Mucosa of gallbladder (tissue), 1 donor: ENCODE measurements at places on chromosomes 5 and 9.
A peak's percentile ranks its signal among the peaks of the same experiment; 100 is the strongest.

GRCh38 chr9:38440516-38440915, 16.3 kb upstream of the IGFBPL1 start:
- no peak for DNase-seq

- no peak for DNase-seq
Measured at GRCh38 chr9:121085661-121086060, 10.9 kb downstream of the CNTRL start.

DNA sequence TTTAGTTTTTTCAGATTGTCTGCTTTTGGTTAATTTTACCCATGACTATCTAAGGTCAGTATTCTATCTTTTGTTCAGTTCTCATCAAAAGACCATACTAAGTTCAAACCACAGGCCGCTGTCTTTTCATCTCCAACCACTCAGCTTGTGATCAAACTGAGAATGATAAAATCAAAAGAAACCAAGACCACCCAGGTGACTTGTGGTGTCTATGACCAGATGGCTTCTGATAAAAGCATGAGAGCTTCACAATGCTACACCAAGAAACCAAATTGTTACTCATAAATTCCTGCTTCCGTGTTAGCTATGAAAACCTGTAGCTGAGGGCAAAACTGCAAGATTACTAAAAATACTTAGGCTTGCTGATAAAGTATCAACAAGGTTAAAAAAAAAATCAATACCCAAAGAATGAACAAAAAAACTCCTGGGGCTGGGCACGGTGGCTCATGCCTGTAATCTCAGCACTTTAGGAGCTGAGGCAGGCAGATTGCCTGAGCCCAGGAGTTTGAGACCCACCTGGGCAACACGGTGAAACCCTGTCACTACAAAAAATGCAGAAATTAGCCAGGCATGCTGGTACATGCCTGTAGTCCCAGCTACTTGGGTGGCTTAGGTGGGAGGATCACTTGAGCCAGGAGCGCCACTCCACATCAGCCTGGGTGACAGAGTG, 25.8 kb upstream of the GPX8 start:
- DNase-seq = no peak

- DNase-seq = no peak
Measured at GRCh38 chr9:124108216-124108615, 96.6 kb downstream of the LHX2 start.

- no peak for DNase-seq
Measured at GRCh38 chr5:10363519-10364185, 10.2 kb downstream of the MARCHF6 start.

- no peak for DNase-seq
Measured at GRCh38 chr9:129241725-129242124, 63.7 kb upstream of the IER5L start.

- DNase-seq = no peak
Measured at GRCh38 chr9:98234245-98234825, 21.1 kb downstream of the TBC1D2 start.

GRCh38 chr9:10855847-10856246, 243.0 kb upstream of the PTPRD start:
- DNase-seq = no peak

DNA sequence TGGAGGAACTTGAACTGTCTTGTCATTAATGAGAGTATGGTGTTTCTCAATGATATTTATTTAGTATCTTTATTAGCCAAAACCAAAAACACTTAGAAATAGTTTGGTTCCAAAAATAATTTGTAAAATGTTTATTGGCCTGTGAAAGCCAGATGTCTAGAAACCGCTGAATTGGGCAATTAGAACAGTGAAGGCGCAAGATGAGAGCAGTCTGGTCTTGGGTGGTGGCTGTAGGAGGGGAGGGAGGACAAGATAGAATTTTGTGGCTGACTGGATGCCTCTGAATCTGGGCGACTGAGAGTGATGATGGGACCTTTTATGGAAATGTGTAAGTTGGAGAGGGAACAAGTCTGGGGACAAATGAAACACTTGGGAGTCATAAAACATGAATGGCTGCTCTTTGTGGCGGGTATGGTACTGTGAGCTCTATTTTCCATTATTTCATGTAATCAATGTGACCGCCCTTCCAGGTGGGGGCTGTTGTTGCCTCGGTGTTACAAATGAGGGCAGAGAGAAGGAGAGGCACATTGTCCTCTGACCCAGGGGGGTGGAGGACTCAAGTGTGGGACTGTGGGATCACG, 35.5 kb downstream of the PDZD2 start:
- no peak for DNase-seq

DNA sequence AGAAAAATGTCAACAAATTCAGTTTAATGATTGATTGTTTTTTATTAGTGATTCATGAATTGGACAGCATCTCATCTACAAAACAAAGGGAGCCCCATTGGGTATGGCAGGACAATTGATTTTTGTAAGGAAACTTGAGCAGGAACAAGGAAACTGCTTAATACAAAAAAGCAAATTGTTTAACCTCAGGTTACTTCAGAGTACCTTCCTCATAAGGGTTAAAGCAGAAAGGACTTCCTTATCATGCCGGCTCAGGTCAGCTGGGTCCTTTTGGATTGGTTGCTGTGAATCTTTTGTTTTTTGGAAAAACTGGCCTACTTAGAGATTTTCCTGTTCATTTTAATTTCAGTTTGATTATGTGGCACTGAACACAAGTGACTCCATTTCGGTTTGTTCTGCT, 211.8 kb downstream of the ARRDC3 start:
- DNase-seq = no peak

- DNase-seq = no peak
Measured at GRCh38 chr5:1702318-1702717, 97.3 kb downstream of the MRPL36 start.

- DNase-seq = no peak
Measured at GRCh38 chr5:41747708-41748107, 122.5 kb downstream of the OXCT1 start.

- no peak for DNase-seq
Measured at GRCh38 chr9:98795970-98796363, 388 bp downstream of the ANKS6 start.

DNA sequence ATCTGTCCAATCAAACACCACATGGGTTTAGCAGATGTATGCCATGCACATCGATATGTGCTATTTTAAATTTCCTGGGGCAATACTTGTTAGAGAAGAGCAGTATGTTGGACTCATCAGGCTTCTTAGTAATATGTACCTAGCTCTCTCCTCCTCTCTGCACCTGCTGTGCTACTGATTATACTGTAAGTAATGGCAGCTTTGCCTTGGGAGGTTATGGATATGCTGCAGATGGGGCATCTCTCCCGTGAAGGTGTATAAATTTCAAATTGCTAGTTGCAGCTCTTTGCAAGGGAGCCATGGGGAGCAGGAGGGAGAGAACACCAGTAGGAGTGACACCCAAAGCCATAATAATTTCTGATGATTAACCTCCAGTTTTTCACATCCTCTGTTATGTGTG, 101.5 kb downstream of the SPATA31D1 start:
- no peak for DNase-seq

GRCh38 chr9:92988215-92988768, 41.0 kb downstream of the FGD3 start:
- no peak for DNase-seq

- DNase-seq = no peak
Measured at GRCh38 chr5:151622367-151623088, 31.4 kb upstream of the FAT2 start.

- no peak for DNase-seq
Measured at GRCh38 chr5:126139773-126140172, 283.4 kb upstream of the GRAMD2B start.

DNA sequence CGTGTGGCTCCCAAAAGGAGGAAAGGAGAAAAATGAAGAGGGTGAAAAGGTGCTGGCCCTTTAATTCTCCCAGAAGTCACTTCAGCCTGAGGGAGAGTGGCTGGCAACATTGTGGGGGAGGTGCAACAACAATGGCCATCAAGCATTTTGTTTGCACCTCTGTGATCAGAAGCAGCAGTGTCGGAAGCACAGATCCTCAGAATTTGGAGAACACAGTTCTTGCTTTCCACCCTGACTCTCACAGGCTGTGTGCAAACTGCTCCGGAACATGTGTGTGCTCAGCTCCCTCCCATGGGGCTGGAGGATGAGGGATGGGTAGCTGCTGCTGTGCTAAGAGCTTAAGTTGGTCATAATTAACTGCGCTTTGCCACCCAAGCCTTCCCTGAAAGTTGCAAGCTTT, 127.1 kb downstream of the DPYSL3 start:
- DNase-seq = no peak

DNA sequence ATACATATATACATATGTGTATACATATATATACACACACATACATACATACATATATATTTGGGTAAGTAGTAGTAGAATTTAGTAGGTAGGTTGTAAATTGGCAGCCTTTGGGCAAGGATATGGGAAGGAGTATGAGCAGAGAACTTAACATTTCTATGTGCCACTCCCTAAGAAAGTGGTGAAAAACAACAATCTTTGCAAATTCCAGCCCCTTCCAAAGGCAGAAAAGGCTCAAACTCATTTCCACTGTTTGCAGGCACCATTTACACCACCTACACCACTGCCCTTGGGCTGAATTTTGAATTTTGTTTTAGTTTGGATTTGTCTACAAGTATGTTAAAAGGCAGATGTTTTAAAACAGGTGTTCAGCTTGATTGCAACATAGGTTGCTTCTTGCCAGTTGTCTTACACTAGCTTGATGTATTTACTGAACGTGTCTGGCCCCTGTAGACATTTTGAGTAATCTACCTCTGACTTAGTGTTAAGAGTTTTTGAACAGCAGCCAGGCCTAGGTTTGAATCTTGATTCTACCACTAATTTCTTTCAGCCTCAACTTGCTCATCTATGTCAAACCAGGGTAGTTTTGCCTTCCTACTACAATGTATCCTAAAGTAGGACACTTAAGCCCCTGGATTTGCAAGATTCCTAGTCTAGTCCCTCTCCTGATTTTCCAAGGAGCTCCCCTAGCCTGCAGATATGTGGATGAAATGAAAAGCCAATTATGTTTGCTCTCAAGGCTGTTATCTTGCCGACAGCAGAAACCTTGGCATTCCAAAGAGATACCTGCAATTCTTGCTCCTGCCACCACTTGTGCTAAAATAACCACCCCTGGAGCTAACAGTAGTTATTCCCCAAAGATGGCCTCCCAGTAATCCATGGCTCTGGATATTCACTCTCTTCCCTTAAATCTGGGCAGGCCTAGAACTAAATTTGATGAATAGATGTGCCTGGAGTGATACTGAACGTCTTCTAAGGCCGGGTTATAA, 156.2 kb upstream of the SLC44A1 start:
- no peak for DNase-seq

GRCh38 chr9:20244271-20244670, 378.0 kb downstream of the MLLT3 start:
- no peak for DNase-seq

- no peak for DNase-seq
Measured at GRCh38 chr9:135410831-135411473, 68.6 kb upstream of the PPP1R26 start.

- DNase-seq = no peak
Measured at GRCh38 chr5:74312746-74313145, 327.8 kb downstream of the ENC1 start.

GRCh38 chr5:175711031-175711430, 53.2 kb downstream of the HRH2 start:
- no peak for DNase-seq

GRCh38 chr9:70400107-70400892, 14.2 kb downstream of the KLF9 start:
- DNase-seq = no peak

- no peak for DNase-seq
Measured at GRCh38 chr5:36300927-36301540, 668 bp downstream of the RANBP3L start.

- DNase-seq = peak; percentile 27
Measured at GRCh38 chr9:129221979-129222635, 44.0 kb upstream of the IER5L start.

- no peak for DNase-seq
Measured at GRCh38 chr5:173300389-173301047, 27.7 kb downstream of the STC2 start.

GRCh38 chr5:173645437-173645807, 29.0 kb upstream of the BOD1 start:
- DNase-seq = no peak

DNA sequence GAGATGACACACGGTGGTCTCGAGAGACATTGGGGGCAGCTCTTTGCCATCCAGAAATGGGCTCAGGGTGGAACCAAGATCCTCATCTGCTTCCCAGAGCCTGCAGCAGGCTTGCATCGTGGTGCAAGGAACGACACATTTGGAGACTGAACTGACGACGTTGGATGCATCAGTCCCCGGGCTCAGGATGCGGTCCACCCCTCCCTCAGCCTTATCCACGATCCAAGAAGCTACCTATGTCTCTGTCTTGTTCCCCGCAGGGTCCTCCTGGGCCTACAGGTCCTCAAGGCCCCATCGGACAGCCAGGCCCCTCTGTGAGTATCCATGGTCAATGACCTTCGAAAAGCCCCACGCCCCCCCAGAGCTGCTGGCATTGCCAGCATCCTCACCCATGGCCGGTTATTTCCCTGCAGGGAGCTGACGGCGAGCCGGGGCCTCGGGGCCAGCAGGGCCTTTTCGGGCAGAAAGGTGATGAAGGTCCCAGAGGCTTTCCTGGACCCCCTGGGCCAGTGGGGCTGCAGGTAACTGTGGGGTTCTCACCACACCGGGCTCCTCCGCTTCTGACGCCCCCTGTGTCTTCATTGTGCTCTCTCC, 69.4 kb upstream of the FCN2 start:
- DNase-seq = no peak
